ENCODE measurements at places on chromosomes 1 and 21. TPM values are rescaled to one million over a fixed set of nuclear protein-coding genes. Genes with fewer than 3 reads are reported as not detected.

LAD1 gene
- total RNA-seq: not detected

RXRG gene
- 14.3 TPM for total RNA-seq

ECM1 gene
- total RNA-seq: 49.0 TPM

LCE1F gene
- total RNA-seq: not detected

RGSL1 gene
- total RNA-seq: not detected

PGLYRP4 gene
- total RNA-seq: not detected

KRTAP10-11 gene
- not detected for total RNA-seq

PTPN22 gene
- total RNA-seq: 0.31 TPM

Data from melanocyte of skin (primary cell).